ENCODE measurements at places on chromosomes 4 and X. TPM values are rescaled to one million over a fixed set of nuclear protein-coding genes. Genes with fewer than 3 reads are reported as not detected.

SH3BGRL gene
- 41.1 TPM for total RNA-seq

ATP2B3 gene
- 0.07 TPM for total RNA-seq

TENT5D gene
- not detected for total RNA-seq

FAM90A26 gene
- not detected for total RNA-seq

SLC39A8 gene
- total RNA-seq: 10.6 TPM

RTL9 gene
- total RNA-seq: 0.08 TPM

NXF3 gene
- not detected for total RNA-seq
